Thymus (tissue), 14 donors: ENCODE measurements at places on chromosomes 5 and 9. TPM values are rescaled to one million over a fixed set of nuclear protein-coding genes. Genes with fewer than 3 reads are reported as not detected.

DNA sequence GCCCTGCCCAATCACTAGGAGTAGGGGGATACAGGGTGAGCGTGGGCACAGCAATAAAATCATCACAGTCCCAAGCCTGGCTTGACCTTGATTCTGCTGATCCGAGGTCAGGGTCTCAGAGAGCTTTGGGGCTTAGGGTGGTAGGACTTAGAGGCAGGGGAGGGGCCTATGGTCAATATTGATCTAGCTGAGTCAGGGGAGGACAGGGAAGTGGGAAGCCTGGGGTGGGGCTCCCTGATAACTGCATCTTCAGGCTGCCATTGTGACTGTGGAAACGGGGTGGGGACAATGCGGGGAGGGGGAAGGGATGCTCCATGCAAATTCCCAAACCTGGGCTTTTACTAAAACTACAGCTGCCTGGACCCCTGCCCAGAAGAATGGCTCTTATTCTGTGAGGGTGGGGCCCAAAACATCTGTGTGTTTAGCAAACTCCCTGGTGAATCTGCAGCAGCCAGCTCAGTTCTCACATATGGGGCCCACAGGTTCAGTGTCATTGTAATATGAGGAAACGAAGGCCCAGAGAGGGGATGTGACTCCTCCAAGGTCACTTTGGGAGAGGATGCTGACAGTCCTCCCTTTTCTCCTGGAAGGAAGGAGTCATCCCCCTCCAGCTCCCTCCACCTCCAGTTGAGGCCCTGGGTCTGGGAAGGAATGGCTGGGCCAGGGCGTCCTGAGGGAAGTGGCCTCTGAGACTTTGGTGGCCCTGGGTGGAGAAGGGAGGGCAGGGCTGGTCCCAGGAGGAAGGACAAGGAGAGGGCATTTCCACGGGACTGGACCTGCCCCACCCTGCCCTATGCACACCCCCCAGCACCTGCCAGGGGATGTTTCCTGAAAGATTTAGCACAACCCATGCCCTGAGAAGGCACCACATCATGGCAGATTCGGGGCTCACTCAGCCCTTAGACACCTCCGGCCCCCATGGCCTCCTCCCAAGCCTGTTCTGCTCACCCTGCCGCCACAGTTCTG lies 26.4 kb downstream of the SLC6A7 start:
- DNase-seq = no peak

DNA sequence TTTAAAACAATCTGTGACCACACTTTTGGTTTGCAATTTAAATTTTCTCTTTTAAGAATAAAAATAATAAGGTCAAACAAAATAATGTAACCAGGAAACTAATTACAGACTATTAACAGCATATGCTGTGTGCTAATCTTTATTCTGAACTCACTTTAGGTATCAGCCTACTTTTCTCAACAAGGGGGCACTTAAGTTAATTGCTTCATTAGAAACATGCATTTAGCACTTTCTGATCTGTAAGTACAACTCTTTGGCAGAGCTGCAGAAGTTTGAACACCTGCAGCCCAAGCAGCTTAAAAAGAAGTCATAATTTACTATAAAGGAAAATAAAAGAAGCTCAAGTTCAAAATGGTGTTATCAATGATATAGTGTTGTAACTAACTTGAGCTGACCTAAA lies 21.7 kb downstream of the XRCC4 start:
- no peak for DNase-seq

DNA sequence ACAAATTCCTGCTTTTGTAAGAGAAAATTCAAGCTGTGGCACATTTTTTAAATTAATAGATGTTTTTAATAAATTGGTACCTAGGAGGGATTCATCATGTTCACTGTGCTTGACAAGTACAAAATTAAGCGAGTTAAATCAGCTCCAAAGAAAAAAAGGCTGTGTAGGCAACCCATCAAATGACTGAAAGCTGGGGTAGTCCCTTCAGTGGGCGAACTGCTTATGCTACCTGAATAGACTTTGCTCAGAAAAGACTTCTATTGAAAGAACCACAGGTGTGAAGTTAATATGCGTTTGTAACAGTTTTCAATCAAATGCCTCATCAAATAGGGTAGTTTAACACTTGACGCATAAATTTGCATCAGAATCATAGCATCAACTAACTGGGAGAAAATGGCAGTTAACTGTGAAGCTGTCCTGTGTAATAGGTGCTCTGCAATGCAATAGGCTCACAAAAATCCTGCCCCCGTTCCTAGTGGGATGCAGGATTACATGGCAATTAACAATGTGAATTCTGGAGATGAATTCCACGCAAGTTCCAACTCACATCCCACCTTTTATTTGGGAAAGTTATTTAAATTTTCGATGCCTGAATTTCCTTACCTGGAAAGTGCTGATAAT lies 14.4 kb upstream of the ARL15 start:
- no peak for DNase-seq

GRCh38 chr9:130186839-130187522 lies 14.8 kb downstream of the NCS1 start:
- DNase-seq = no peak

DNA sequence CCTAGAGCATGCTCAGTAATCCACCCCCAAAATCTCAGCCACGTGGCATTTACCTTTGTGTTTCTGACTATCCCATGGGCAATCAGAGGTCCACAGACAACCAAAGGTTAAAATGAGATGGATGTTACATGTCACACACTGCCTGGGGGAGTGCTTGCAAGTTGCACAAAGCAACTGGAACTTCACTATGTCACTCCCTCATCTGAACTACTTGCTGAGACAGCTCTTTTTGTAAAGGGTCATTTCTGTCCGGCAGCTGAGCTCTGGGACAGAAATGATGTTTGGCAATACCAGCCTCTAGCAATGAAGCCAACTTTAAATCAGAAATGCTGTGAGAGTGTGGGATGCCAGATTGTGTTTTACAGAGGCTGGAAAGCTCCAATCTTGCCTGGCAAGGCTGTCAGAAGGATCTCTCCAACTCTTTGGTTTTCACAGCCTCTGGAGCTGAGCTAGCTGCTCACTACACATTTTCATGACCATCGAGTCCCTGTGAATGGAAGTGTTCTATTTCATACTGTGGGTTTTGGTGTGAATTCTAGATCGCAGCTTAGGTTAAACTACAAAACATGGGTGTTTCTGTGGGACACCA lies 66.3 kb upstream of the TMEM215 start:
- DNase-seq = no peak

DNA sequence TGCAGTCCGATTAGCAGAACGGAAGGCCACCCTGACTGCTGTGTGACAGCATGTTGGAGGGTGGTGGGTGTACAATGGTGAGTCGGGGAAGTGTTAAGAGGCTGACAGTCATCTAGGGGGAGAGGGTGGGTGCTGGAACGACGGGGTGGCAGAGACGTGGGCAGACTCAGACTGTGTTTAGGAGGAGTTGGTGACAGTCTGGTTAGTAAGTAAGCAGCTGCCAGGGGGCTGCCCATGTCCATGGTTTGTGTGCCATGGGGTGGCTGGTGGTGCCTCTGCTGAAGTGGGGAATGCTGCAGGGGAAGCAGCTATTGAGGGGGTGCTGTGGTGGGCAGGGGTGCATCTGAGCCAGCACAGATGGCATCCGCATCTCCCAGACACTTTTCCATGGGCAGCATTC lies 51.3 kb upstream of the BOD1 start:
- no peak for DNase-seq

Gene CBY3
- polyA plus RNA-seq = 0.07 TPM

DNA sequence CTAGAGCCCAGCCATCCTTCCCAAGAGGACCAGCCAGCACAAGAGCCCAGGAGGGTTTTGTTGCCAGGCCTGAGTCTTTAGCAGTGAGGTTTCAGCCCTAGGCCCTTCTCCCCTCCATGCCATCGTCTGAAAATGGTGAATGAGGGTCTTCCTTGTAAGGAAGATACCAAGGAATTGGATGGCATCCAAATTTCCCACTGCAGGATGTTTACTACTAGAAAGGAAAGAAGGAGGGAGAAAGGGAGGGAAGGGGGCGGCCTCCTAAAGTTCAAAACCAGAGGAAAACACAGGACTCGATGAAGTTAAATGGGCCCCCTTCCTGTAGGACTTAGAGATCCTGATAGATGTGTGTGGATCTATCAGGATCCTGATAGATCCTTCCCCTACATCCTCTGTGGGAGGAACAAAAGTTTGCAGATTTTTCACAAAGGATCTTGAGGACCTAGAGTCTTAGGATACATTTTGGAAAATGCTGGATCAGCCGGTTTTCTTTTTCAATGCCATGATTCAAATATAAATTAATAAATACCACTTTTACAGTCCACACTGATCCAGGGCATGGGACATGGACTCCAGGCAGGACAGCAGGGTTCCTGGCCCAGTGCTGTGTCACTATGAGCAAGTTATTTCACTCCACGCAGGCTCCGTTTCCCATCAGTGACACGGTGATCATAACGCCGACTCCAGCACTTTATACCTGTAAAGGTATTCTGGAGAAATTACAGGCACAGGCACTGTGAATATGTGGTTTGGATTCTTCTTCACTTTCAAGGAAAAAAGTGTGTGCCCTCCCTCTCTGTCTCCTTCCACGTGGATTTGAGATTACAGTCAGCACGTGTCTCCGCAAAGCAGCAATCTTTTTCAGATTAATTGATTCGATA lies 40.9 kb downstream of the C5orf15 start:
- DNase-seq = no peak

DNA sequence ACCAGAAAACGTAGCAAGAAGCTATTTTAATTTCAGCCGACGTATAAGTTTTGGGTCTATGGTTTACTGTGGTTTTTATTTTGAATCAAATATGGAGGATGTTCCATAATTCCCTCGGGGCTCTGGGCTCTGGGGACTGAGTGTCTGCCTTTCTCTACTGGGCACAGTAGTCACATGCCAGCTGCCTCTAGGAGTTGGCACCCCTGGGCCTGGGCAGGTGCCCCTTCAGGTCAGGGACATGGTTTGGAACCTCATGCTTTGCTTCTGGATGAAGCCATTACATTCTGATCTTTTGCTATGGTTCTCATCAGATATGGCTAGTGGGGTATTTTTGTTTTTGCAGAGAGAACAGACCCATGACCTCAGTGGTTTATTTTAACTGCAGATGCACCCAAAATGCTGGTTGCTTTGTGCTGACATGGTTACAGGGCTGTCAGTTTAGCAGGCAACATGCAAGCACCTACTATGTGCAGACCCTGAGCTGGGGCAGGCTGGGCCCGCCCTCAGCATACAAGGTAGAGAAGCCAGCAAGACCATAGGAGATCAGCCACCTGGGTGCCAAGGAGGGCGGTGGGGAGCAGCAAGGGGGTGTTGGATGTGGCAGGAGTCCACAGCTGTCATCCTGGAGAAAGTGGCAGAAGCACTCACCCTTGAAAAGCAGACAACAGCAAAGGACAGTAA lies 54.5 kb upstream of the PSD2 start:
- no peak for DNase-seq

DNA sequence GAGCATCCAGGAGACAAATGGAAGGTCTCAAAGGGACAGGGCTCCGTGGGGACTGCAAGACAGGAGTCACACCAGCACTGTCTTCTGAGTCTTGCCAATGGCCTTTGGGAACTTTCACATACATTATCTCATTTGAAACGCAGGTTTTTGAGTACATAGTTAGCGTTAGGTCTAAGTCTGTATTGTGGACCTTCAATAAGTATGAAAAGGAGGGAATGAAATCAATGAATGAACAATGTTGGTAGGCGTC lies 442 bp upstream of the DCTN4 start:
- no peak for DNase-seq

DNA sequence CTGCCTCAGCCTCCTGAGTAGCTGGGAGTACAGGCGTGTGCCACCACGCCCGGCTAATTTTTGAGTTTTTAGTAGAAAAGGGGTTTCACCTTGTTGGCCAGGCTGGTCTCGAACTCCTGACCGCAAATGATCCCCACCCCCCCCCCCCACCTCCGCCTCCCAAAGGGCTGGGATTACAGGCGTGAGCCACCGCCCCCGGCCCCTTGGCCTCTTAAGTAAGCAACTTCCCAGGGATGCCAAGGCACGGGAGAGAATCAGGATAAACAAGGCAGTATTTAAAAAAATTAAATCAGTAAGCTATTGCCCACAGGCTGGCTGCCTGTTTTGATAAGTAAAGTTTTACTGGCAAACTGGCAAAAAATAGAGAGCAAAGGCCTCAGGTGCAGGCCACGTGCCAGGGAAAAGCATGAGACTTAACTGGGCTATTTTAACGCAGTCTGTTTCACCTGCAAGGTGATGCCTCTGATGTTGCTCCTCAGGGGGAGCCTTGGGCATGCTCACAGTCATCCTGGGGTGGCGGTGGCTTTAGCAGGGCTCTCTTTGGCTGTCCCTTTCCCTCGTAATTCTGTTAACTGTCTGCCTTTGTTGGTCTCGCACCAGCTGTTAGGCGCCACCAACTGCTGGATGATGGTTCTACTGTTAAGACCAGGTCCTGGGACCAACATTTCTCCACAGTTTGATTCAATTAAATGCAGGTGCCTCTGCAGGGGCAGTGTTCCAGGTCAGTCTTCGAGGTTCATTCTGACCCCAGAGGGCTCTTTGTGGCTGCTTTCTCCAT lies 19.4 kb upstream of the RNF130 start:
- DNase-seq = no peak

DNA sequence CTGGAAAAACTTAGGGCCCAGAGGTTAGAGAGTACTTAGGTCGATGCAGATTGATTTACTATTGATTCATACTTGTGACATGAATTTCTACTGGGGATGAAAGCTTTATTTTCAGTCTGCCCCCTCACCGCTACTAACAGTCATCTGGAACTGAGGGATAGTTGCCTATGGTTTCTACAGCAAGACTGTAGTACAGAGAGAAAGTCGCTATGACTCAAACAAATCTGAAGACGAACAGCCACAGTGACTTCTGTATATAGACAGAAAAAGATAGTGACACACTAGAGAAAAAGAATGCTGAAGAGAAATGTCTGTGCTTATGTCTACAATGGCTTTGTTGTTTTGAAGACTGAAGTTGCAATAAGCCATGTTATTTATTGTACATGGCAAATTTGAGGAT lies 17.3 kb downstream of the OR13D1 start:
- DNase-seq = no peak

GRCh38 chr5:171436804-171437285 lies 17.4 kb downstream of the FGF18 start:
- no peak for DNase-seq

Gene SIT1
- polyA plus RNA-seq = 42.2 TPM

GRCh38 chr9:104586496-104587180 lies 12.6 kb downstream of the OR13C5 start:
- no peak for DNase-seq

Gene VCAN
- 7.0 TPM for polyA plus RNA-seq

Gene GPR151
- 0.07 TPM for polyA plus RNA-seq

Gene PDE6A
- 0.16 TPM for polyA plus RNA-seq

DNA sequence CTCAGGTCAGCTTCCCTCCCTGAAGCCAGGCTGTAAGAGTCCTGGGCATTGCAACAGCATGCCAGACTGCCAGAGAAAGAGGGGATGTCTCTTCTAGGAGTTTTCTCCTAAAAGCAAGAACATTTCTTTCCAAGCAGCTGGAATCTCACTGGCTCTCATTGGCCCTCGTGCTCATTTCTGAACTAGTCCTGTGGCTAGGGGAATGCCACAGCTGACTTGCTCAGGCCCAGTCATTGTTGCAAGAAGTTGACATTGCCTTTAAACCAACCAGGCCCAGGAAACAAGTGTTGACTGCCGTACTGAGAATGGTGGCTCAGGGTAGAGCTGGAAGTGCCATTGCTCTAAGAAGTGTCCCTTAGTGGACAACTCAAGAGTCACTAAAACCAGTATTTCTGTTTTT lies 15.0 kb upstream of the CEP120 start:
- no peak for DNase-seq
